ENCODE measurements at places on chromosomes 13 and 19.

- DNase-seq: no peak
These were observed 9.6 kb downstream of the ZIC2 start for GRCh38 chr13:99991013-99991827.

GRCh38 chr13:113981194-113981605 is 7.3 kb upstream of the C13orf46 start:
- no peak for DNase-seq

DNA sequence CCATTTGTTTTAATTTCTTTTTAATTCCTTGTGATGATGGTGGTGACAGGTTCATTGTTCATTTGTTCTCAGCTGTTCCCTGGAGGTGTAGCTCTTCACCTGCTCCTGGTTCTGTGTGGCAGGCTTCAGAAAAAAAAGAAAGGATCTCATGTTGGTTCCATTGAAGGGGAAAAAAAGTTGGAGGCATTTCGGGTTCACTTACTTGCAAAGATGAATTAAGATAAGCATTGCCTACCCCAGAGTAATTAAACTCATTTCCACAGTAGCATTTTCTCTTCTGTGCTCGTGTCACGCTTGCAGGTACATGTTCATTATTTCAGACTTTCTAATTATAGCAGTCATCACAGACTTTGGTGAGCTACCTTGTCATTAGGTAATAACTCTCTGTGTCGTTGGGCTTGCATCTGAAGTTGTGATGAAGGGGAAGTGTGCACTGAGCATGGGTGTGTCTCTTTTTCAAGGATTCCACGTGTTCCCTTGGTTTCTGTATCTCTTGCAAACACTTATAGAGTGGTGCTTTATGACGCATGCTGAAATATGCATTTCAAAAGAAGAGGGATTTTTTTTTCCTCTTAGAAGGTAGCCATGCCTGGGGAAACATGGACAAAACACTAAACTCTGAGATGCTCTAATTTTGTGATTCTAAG is 69.1 kb downstream of the MTUS2 start:
- peak; percentile 38 for DNase-seq

GRCh38 chr19:55241935-55242464 is 13.4 kb upstream of the TMEM86B start:
- DNase-seq: no peak

DNA sequence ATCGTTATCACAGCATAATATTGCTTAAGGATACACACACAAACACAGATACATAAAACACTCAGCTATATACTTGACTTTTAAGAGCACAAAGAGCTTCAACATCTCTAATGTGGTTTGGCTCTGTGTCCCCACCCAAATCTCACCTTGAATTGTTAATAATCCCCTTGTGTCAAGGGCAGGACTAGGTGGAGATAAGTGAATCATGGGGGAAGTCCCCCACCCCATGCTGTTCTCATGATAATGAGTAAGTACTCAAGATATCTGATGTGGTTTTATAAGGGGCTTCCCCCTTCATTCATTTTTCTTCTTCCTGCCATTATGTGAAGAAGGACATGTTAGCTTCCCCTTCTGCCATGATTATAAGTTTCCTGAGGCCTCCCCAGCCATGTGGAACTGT is 481.4 kb downstream of the PCDH9 start:
- DNase-seq: no peak

DNA sequence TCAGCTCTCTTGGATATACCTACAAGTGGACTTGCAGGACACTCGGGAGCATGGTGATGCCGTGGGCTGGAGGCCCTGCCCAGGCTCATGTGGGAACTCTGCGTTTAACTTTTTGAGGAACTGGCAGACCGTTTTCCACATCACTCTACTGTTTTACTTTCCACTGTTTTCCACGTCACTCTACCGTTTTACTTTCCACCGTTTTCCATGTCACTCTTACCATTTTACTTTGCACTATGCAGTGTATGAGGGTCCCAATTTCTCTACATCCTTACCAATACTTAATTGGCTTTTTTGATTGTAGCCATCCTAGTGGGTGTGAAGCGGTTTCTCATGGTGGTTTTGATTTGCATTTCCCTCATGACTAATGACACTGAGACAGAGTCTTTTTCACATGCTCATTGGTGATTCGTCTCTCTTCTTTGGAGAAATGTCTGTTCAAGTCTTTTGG is 40.5 kb downstream of the GATAD2A start:
- DNase-seq: peak; percentile 81

- DNase-seq: peak; percentile 83
These were observed 674 bp downstream of the BRD4 start for GRCh38 chr19:15331419-15332310.

DNA sequence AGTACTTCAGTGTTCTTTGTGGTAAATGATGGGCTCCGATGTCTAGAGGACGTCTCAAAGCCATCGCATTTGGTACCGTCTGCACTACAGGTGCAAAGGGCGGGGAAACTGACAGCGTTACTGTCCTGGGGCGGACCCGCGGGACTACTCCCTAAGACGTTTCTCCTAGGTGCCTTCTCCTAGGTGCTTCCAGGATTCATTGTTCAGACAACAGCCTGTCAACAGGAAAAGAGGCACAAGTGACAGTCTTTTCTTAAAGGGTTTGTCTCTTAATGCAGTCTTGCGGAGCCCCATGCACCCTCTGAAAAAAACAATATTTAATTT is 1.4 kb downstream of the SERTM1 start:
- no peak for DNase-seq

DNA sequence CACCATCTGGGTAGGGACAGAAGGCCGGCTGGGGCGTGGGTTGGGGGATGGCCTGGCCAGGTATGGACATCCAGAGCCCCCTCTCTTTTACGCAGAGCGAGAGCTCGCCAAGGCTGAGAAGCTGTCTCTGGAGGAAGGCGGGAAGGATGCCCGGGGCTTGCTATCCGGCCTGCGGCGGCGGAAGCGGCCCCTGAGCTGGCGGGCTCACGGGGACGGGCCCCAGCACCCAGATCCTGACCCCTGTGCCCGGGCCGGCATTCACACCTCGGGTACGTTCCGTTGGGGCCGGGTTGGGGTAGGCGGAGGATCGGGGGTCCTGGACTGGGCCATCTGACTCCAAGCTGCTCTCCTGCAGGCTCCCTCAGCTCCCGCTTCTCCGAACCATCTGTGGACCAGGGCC is 8.7 kb upstream of the SCN1B start:
- no peak for DNase-seq
